Activated CD8-positive, alpha-beta memory T cell treated with anti-CD3 and anti-CD28 coated beads for 1 hour (primary cell): ENCODE measurements at places on chromosomes 3 and 15.

- DNase-seq = no peak
Measured at GRCh38 chr3:126926684-126927400, 56.1 kb upstream of the PLXNA1 start.

DNA sequence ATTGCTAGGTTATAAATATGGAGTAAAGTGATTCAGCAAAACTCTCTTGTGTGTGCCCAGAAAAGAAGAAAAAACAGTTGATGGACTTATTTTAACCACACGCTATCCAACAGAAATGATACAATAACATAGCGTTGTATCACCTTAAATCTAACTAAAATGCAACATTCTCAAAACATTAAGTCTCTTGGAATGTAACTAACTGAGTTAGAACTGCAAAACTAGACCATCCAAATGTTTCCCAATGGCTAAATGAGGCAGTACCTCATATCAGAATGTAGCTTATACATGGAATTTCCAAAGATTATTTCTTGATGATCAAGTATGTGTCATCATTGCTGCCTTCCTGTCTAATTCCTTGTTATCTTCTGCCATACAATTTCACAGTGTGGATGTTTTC lies 187.9 kb downstream of the CNTN3 start:
- DNase-seq = no peak

DNA sequence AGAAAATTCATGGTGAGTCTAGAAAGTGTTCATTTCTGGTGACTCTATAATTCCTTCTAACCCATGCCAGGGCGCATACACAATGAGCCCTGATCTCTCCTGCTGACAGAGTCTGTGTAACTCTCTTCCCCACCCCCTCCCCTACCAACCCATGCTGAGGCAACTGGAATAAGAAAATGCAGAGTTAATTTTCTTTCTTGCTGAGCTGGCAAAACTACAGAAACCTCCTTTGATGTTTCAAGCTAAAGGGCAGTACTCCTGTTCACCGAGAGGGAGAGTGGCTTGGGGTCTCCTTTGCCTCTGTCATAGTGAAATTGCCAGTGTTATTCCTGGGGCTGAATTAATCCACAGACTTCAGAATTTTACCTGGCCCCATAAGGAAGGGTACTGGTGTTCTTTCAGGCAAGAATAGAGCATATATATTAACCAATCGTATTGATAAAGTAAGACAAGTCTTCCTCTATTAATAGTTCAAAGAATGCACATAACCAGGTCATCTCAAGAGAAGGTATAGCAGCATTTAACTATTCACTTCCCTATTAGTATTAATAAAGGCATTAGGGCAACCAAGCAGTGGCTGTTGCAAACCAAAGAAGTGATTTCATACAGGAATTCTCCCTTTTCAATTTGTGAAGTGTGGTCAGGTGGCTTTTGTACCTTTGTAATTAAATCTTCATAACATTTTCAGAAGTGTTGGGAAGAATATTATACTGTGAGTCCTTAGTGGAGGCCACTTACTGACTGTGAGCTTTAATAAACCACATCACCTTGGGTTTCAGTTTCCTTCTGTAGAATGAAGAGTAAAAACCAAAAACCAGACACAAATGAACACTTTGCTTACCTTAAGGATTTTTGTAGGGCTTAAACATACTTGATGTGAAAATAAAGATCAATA lies 4.1 kb downstream of the GAP43 start:
- no peak for DNase-seq

DNA sequence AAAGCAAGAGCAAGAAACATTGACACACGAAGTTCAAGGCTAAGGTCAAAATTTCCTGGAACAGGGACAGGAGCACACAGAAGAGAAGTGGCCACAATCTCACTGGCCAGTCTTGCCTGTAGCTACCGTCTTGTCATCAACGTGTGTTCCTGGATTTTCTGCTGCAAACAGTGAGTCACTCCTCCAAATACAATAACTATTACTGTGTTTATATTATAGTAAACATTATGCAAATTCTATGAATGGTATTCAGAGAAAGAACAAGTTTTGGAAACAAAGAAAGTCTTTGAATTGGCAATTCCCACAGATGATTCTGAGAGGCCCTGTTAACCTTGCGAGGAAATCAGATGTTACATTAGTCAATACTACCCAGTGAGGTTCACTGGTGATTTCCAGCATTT lies 220.5 kb downstream of the FAM43A start:
- no peak for DNase-seq

DNA sequence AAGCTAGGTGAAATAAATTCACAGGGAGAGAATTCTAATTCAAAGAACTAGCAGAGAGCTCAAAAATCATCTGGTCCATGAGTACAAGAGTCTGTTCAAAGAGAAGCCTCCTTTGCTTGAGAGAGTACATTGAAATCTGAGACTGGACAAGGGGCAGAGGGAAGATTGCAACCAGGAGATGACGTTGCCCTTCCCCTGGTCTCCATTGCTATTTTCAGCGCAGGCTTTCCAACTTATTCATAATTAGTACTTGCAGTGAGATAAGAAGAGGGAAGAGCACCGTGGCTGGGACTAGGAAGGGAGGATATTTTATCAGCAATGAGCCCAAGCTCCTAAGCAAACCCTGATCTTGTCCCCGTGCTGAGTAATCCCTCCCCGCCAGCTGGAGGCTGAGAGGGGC lies 251.8 kb upstream of the RORA start:
- DNase-seq = no peak

GRCh38 chr3:140508550-140508949 lies 169.3 kb upstream of the TRIM42 start:
- DNase-seq = no peak

DNA sequence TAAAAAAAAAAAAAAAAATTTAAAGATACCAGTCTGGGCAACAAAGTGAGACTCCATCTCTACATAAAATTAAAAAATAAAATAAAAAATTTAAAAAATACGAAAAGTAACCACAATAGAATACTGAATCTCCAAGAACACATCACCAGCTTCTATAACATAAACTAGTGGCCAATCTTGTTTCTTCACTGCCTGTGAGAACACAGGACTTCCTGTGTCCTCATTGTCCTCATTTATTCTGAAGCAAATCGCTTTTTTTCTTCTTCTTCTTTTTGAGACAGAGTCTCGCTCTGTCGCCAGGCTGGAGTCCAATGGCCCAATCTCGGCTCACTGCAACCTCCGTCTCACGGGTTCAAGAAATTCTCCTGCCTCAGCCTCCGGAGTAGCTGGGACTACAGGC lies 28.6 kb upstream of the RAB7A start:
- no peak for DNase-seq

GRCh38 chr15:41921167-41921566 lies 27.3 kb upstream of the SPTBN5 start:
- DNase-seq = no peak

DNA sequence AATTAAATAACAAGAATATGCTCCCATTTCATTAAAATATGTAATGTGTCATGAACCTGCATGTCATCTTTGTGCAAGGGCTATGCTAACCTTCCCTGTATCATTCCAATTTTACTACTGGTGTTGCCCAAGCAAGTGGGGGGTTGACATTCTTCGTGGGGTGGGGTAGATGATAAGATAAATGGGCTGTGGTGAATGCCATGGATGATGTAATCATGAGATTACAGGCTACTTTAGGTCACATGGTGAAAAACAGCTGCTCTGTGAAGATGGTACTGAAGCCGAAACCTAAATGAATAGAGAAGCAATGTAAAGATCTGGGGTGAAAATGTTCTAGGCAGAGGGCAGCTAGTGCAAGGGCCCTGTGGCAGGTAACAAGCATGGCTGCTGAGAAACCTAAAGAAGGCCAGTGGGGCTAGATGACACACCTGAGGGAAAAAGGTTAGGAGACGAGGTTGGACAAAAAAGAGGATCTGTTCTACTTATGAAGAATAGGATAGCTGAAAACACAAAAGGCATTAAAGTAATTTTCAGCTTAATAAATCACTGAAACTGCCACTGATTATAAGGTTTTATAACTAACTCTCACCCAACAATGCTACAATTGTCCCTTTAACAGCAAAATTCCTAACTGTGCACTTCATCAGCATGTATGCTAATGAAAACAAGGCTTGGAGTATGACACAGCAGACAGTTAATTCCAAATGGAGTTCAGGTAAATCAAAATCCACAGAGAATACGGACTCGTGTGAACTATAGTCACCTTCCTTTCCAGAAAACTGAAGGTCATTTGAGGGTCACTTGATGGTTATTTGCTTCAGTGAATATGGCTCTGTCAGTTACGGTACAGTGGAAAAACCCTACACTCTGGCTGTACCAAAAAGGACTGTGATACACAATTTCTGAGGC lies 35.0 kb downstream of the MTMR10 start:
- DNase-seq = no peak

GRCh38 chr3:178969004-178969700 lies 102.5 kb downstream of the ZMAT3 start:
- no peak for DNase-seq

GRCh38 chr3:52529376-52530333 lies 4.0 kb downstream of the NT5DC2 start:
- no peak for DNase-seq

DNA sequence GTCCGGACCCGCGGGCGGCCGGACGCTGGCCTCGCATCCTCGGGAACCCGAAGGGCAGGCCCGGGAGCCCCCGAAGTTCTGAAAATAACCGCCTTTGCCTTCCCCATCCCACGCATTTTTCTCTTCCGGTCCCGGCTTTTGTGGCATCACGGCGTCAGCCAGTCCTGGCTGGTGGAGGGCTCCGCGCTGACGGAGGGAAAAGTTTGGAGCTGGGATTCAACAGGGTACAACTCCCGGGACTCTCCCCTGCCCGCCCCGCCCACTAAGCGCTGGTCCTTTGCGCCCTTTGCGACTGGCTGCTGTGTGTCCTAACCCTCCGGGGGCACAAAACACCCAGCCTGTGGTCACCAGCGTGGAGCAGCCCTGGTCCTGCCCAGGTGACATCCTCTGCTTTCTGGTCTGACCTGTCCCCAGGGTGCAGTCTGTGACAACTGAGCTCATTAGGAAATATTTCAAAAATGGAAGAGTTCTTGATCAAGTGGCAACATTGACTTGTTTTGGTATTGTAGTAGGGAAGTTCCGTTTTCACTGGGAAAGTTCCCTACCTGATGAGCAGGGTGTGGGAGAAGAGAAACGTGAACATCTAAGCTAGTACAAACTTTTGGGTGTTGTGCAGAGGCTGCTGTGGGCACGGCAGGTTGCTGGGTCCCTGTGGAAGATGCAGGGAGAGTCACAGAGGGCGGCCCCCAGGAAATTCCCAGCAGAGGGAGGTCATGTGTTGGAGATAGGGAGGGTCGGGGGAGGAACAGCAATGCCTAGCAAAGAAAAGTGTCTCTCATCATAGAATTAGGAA lies 775 bp downstream of the ARNT2 start:
- DNase-seq = no peak

- DNase-seq = no peak
Measured at GRCh38 chr15:37446921-37447320, 346.6 kb upstream of the MEIS2 start.

DNA sequence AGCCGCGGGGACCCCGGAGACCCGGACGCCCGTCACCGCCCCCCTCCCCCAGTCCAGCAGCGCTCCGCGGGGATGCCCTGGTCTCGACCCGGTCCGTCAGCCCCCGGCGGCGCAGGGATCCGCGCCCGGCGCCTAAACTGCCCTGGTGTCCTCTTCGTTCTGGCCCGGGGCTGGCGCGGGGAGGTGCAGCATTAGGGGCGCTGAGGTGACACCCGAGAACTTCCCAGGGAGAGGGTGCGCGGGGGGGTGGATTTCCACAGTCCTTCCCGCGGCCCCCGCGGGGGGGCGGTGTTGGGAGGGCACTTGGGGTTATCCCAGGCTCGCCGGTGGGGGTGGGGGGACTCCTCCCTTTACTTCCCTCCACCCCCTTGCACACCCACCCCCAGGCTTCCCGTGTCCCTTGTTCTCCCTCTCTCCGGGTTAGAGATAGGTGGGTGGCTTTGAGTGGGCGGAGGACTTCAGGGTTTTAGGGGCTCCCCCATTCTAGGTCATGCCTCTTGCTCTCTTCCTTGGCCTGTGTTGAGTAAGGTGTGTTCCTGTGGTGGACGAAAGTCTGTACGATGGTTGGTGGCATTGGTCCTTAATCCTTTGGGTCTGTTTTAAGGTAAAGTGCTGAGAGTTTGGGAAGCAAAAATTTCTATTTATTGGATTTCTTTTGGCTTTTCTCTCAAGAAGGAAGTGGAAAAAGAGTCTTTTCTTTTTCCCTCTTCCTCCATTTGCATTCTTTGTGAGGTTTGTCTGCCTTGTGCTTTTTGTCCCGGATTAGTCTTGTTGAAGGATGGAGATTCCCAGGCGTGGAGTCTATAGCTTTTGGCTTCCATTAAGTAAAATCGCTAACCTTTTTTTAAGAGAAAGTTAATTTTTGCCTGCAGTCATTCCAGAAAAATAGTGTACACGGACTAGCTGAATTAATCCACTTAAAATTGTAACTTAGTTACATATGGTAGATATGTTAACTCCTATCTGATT lies 811 bp downstream of the SKIL start:
- peak; percentile 70 for DNase-seq

GRCh38 chr3:7205962-7206361 lies 345.0 kb downstream of the GRM7 start:
- DNase-seq = no peak

GRCh38 chr3:55191911-55192775 lies 264.3 kb upstream of the LRTM1 start:
- DNase-seq = no peak

DNA sequence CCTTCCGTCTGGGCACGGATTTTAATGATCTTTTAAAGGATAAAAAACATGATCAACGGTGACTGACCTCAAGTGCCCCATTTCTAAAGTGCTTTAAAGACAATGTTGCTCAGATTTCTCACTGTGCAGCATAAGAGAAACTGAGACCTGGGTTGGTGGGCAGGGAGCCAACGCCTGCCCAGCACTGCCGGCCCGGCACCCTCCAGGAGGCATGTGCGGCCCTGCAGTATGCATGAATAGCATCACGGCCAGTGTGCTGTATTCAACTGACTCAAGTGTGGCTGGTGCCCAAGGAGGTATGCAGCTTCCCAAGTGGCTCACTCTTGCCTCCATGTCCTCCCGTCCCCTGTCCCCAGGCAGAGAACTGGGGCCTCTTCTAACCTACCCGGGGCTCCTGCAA lies 30.3 kb downstream of the SEC61A1 start:
- DNase-seq = no peak

- DNase-seq = no peak
Measured at GRCh38 chr3:38763569-38763968, 52.4 kb downstream of the SCN10A start.

- DNase-seq = no peak
Measured at GRCh38 chr3:46959161-46959511, 17.4 kb downstream of the CCDC12 start.

DNA sequence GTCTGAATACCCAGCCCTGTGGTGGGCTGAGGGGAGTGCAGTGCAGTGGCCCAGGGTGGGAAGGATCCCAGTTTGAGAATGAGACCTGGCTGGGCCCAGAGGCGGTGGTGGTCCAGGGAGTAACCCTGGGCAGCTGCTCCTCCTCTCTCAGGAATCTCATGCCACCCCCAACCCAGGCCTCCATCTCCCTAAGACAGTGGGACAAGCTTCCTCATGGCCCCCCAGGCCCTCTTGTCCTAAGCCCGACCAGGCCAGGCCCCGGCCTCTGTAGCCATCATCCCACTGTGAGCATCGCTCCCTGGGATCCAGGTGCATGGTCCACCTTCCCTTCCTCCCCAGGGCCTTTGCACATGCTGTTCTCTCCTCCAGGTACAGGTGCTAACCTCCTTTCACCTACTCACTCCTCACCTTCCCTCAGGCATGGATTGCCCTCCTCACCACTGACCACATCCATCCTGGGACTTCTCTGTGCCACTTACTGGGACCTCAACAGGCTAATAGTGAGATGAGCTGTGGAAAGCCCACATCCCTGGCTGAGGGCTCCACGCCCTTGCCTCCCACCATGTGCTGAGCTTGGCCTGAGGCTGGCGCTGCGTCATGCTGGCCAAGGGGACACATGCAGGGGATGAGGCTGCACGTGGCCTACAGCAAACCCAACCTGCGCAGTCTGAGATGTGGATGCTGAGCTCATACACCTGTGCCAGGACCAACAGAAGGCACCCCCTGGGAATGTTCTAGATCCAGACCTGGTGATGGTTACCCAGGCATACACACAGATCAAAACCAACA lies 9.9 kb downstream of the CHDH start:
- DNase-seq = no peak
